Right ventricle myocardium inferior (tissue), 1 donor: ENCODE measurements at places on chromosomes 12 and 14.

DNA sequence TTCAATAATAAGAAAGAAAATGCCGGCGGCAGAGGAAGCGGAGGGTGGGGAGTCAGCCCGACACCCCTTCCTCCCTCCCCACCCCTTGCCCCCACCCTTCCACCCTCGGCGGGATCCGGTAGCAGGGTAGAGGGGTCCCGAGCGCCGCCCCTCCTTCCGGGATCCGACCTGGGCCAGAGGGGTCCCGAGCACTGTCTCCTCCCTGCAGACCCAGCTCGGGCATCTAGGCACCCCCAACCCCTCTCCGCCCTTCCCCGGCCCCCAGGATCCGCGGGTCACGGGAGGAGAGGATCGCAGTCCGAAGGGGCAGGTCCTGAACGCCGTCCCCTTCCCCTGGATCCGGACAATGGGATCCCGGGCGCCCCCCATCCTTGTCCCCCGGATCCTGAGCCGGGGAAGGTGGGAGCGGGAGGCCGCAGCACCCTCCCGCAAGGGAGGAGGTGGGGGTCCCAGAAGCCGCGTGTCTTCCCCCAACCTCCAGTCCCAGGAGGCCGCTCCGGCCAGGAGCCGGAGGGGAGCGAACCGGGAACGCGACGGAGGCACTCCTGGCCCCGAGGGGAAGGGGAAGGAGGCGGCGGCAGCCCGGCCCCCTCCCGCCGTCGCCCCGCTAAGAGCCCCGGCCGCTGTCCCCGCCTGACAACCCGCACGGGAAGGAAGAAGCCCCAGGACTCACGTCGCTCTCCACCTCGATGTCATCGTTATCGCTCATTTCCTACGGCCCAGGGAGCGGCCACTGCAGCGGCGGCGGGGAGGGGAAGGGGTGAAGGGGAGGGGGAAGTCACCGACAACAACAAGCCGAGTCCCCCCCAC lies 481 bp downstream of the MAX start:
- peak; percentile 67 for DNase-seq

DNA sequence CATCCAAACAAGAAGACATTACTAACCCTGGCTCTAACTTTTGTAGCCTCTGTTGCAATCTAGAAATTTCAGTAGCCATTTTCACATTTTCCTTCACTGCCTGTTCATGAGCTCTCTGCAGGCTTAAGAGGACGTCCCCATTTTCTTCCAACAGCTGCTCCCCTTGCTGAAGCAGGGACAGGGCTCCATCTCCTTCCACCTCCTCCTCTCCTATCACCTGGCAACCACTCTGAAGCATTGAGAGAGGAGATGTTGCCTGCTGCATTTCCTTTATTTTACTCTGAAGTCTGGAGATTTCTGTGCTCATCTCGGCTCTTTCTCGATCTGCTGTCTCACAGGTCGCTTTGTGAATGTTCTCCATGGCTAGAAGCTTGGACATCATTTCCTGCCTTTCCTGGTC lies 73.3 kb downstream of the NIN start:
- DNase-seq: no peak

DNA sequence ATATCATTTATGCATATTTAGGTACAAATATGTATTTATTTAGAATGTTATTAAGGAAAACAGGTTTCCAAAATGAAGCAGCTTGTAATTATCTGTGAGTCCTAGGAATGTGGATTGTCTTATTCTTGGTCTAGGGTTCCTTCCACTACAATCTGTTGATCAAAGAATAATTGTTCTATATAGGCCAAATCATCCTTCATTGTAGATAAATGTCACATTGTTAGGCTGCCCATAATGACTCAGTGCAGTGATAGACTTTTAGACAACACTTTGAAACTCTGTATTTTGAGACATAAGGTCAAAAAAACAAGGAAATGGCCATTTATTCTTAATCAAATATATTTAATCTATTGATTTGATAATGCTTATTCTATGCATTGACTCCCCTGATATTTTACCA lies 283.0 kb downstream of the ACSS3 start:
- DNase-seq: no peak

DNA sequence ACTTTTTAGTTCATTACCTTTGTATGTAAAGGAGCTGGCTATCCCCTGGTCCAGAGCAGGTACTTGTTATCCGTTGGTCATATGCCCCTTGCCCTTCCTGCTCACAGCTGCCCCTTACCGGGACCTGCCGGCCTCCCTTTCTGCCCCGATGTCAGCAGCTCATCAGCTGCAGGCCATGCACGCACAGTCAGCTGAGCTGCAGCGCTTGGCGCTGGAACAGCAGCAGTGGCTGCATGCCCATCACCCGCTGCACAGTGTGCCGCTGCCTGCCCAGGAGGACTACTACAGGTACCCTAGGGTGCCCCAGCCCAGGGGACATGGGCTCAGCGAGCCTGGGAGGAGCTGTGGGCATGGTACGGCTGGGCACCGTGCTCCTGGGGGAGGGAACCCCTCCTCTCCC lies 2.3 kb upstream of the RNU7-1 start:
- no peak for DNase-seq

DNA sequence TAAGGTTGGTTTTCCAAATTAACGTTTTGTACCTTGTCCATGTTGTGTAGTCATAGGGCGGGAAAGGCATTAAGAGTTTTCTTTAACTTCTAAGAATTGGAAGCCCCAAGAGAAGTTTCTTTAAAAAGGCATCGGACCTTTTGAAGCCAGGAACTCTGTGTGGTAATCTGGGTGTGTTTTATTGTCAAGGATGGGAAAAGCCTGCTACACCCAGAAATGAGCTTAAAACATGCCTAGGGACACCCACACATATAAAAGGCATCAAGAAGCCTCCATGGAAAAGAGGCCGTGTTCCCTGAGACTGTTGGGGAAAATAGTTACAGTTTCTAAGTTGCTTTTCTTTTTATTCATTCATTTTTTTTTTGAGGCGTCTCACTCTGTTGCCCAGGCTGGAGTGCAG lies 81.0 kb upstream of the PTHLH start:
- no peak for DNase-seq
